ENCODE measurements at places on chromosomes 1 and 21.

DNA sequence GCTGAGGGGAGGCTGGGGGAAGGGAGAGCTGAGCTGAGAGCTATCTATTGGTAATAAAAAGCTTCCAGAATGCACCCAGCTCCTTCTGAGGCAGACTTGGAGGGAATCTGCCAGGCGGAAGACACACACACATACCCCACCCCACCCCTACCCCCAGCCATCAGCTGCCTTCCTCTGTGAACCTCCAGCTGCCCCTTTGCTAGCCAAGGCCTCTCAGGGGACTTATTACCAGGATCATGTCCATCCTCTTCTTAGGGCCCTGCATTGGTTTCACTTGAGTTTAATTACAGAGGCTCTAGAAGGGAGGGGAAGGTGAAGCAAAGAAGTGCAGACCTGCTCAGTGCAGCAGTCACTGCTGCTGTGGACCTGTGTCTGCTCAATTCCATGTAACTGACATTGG is 156.4 kb downstream of the OMA1 start:
- DNase-seq = no peak

- peak; percentile 72 for DNase-seq
Measured at GRCh38 chr1:9203511-9203982, 31.0 kb upstream of the H6PD start.

DNA sequence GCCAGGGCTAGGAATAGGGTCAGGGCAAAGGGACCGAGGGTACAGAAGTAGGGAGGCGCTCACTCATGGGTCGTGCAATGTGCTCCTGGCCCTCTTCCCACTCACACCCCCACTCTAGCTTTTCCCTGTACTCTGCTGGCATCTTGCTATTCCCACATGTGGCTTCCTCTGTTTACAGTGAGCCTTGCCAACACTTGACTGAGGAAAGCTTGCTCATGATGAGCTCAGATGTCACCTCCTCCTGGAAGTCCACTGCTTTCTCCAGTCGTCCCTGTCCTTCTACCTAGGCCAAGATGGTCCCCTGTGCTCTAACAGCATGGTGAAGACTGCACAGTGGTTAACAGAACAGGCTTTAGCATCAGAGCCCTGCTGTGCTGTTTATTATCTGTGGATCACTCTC is 8.0 kb upstream of the RIMS3 start:
- DNase-seq = no peak

- no peak for DNase-seq
Measured at GRCh38 chr1:12496154-12496961, 121.7 kb downstream of the DHRS3 start.

- DNase-seq = no peak
Measured at GRCh38 chr21:31870472-31871193, 2.2 kb upstream of the HUNK start.

- peak; percentile 87 for DNase-seq
Measured at GRCh38 chr1:107965110-107965991, at the start of gene VAV3. Gene VAV3 (minus strand): TSS chr1:107965180. CDS start chr1:107964869, 311 bp downstream.

DNA sequence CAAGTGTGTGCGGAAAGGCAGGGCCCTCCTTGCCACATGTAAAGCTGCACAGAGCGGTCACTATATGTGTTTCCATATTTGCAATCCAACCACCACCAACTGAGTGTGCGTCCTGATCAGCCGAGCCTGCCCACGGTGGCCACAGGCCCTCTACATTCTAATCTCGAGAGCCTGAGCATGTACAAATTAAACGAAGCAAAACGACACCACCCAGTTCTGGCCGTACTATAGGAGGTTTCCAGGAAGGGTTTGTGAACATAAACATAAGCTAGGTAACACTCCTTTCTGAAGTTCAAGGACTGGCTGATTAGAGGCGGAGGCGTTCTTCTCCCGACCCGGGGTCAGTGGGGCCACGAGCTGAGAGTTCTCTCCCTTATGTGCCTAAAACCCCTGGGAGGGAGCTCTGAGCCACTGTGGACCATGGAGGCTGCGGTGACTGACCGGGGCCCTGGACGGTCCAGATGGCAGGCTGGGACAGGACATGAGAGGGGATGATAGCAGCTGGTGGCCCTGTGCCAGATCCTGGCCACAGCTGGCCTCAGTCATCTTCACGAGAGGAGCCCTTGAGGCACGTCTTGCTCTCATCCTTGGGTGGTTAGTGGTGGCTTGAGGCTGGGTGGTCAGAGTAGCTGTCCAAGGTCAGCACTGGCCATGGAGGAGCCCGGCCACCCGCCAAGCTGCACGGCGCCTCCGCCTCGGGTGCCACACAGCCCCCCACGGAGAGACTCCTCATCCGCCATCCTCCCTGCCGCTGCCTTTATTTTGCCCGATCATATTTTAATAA is 39.1 kb upstream of the TRAPPC10 start:
- DNase-seq = no peak

- no peak for DNase-seq
Measured at GRCh38 chr1:223873044-223873443, 27.3 kb upstream of the TP53BP2 start.

DNA sequence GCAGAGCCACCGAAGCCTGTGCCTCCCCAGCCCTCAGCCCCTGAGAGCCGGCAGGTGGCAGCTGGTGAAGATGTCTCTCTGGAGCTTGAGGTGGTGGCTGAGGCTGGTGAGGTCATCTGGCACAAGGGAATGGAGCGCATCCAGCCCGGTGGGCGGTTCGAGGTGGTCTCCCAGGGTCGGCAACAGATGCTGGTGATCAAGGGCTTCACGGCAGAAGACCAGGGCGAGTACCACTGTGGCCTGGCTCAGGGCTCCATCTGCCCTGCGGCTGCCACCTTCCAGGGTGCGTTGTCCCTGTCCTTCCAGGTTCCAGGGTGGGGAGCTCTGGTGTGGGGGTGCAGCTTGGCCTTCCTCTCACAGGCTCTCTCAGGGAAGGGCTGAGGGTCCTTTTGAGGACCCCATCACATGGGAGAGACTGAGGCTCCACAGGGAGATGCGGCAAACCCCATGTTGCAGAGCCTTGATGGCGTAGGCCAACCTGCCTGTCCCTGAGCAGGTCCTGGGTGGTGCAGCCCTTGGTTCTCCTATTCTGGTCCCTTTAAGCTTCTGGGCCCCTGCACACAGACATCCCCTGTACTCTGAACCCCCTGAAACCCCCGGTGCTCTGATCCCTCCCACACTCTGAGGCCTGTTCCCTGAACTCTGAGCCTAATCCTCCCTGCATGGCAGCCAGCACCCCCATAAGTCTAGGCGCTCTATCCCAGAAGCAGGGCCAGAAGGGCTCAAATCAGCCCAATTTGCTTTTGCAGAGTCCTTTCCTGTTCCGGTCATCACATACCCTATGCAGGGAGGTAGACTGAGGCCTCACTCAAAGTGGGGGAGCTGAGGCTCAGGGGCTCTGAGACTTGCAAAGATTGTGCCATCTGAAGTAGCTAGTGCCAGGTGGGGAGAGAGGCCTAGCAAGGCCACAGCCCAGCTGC is 88.5 kb downstream of the TRIM11 start:
- DNase-seq = no peak

DNA sequence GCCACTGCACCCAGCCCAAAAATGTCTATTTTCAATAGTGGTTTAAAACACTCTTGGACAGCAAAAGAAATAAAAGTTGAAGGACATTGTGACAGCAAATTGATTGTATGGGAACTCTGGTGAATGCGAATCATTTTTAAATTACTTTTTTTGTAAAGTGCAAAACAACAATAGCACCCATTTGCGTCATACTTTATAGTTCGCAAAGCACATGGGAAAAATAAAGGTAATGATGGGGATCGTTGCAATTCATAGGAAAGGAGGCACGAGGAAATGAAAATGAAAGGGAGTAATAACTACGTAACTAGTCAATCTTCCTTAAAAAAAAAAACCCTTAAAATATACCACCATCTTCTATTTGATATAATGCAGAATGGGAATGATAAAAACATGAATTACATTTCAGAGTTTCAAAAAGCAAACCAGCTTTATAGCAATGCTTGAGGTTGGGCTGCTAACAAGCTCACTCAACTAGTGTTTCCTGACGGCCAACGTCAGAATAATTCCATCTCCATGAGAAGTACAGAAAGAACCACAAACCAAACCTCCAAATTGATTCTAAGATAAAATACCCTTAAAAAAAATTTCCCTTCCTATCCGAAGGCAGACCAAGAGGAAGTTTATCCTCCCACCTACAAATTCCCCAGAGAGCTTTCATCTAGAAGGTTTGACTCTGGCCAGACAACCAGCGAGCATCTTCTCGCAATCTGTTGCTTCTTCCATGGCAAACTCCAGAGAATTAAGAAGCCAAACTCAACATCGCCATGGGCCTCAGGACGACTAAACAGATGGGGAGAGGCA is at the start of gene EDARADD:
Gene EDARADD, plus strand, starts transcription at position 606 of the 801 bp plus-strand sequence. Its CDS starts 159 bp downstream, at position 765.
- DNase-seq = no peak

GRCh38 chr1:27650171-27650538 is 15.2 kb upstream of the FGR start:
- DNase-seq = no peak

DNA sequence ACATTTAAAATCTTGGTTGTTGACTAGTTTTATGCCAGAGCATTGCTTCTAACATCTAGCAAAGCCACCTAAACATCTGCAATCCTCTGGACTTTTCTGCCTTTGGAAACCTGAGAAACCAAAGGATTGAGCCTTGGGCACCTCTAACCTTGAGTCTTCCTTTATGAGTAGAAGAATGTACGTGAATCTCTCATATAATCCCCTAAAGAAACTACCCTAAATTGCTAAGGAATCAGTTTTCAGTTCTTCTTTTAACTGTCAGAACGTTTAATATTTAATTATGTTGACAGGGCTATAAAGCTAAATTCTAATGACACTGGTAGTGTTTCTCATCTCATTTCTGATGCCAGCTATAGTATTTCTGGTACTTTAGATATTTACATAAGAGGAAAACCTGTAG is 997.3 kb downstream of the AMY1C start:
- no peak for DNase-seq

DNA sequence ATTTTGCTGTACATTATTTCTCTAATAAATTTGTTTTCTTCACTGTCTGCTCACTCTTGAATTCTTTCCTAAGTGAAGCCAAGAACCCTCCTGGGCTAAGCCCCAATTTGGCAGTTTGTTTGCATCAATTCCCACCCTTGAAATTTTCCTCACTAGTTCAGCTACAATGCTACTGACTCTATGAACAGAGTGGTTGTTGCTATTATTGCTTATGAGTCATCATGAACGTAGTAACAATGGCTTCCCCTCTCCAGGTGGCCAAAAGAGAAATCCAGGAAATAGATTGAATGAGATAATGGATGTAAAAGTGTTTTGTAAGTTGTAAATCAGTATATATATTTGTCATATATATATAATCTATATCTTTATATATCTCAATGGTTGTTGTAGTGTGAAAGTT is 193.0 kb downstream of the URB2 start:
- no peak for DNase-seq

All from Jurkat, Clone E6-1 (cell line).